ENCODE measurements at places on chromosomes 1 and 21.

- DNase-seq: peak; percentile 20
Measured at GRCh38 chr1:154972517-154973343, 1.8 kb upstream of the CKS1B start.

- no peak for DNase-seq
Measured at GRCh38 chr1:212618466-212619210, 10.1 kb downstream of the ATF3 start.

DNA sequence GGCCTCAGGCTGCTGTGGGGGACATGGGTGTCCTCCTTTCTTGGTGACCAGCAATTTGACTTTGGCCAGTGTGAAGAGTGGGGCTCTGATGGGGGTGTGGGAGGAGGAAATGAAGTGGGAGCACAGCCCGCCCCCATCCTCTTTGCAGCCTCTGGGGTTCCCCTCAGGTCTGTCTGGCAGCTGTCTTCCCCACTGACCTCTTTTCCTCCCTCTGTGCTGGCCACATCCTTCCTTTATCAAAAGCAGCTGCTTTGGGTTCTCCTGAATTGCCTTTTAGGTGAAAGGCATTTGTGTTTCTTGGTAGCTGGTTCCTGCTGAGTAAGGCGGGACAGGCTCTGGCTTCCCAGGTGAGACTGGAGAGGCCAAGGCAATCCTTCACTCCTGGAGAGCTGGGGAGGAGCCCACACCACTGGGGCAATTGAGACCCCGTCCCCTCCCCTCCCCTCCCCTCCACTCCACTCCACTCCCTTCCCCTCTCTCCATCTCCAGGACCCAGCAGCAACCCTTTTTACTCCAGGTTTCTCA, 24.9 kb downstream of the PCAT6 start:
- DNase-seq: no peak

GRCh38 chr1:205576011-205576410, 55.8 kb downstream of the ELK4 start:
- DNase-seq: no peak

GRCh38 chr1:42340093-42340492, 5.1 kb upstream of the FOXJ3 start:
- DNase-seq: no peak

DNA sequence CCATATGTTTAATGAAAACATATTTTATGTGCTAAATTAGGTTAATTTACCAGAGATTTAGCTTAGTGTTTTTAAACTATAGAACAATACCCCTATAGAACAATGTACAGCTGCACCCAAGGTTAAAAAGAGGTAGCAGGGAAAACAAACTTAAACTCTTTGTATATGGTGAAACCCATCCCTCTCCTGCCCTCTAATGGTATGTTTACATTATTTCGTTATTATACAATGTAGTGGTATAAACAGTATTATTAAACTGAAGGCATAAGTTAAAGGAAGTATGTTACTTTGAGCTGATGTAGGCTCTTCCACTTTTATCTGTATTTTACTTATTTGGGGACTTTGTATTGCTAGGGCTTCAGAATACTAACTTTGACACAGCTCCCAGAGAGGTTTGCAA, 16.7 kb upstream of the ZYG11A start:
- no peak for DNase-seq

GRCh38 chr1:50181027-50181663, 72.4 kb downstream of the ELAVL4 start:
- DNase-seq: no peak

DNA sequence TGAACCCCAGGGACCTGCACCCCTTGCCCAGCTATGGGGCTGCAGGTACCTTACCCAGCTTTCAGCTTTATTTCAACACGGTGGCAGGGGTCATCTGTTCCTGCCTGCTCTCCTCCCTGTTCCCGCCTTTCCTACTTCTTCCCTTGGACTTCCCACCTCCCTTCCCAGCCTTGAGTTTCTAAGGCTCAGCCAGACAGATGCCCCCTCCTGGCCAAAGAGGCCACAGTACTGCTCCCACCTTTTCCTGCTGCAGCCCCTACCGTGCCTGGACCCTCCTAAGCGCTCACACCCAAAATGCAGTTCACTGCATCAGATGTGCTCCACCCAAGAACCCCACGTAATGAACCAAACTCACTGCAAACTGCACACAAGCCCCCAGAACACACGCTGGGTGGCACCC, 7.7 kb downstream of the NOC2L start:
- no peak for DNase-seq

DNA sequence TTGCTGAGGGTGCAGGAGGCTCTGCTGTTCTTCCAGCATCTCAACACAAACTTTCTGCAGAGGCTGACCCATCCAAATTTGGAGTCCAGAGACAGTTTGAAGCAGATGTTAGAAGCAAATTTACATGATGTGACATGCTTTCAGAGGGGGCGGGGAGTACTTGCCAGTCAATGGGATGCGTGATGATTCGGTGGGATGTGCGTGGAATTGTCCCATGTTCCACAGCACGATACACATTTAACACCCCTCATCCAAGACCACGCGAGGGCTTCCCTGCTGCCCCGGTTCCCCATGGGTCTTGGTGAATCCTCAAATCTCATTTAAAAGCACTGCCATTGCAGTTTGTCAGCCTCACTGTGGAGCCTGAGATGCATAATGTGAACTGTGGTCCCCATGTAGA, 78.6 kb upstream of the TLR5 start:
- no peak for DNase-seq

GRCh38 chr1:63621075-63621474, 27.9 kb downstream of the PGM1 start:
- no peak for DNase-seq

GRCh38 chr21:38295997-38296764, 39.4 kb downstream of the KCNJ15 start:
- DNase-seq: no peak

GRCh38 chr1:15412843-15413242, 3.2 kb downstream of the EFHD2 start:
- peak; percentile 16 for DNase-seq

DNA sequence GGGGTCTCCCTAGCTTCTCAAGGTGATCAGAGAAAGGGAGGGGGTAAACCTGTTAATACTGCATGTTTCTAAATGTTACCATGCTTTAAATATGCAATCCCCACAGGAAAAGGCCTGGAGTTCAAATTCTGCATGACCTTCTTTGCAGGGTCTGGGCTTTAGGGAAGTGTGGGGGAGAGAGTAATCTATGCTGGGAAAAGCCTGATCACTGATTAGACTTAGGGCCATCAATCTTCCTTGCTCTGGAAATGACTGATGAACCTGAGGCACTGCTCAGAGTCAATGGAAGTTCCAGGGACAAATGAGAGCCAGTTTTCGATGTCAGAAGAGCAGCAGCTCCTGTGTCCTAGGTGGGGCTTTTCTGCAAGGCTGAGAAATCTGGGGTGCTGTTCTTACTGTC, 3.2 kb upstream of the SPRR1A start:
- DNase-seq: no peak

GRCh38 chr1:23673086-23673813, 18.4 kb upstream of the RPL11 start:
- DNase-seq: no peak

DNA sequence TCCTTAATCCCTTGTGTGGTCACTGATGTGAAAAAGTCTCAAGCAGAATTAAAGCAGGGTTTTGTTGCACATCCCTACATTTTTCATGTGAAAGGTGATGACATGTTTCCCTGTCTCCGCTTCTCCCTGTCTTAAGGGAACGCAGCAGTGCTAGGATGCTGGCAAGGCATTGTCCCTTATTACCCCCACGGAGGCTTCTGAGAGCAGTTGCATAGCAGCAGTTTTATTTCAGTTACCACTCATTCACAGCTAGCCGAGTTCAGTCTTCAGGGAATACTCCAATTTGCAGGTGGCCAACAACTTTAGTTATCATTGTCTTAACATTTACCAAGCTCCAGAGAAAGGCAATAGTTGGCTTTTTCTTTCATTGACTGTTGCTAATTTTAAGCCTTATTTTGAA, 89.1 kb downstream of the CLEC20A start:
- no peak for DNase-seq

- DNase-seq: no peak
Measured at GRCh38 chr1:246460406-246460805, 46.7 kb downstream of the SMYD3 start.

DNA sequence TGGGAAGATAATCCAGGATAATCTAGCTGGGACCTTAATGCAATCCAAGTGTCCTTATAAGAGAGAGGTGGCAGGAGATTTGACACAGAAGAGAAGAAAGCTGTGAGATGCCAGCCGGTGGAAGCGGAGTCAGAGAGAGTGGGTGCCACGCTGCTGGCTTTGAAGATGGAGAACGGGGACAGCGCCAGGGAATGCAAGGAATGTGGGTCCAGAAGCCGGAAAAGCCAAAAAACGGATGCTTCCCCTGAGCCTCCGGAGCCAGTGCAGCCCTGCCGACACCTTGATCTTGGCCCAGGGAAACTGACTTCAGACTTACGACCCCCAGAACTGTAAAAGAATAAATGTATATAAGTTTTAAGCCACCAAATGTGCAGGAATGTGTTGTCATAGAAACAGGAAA, 152.6 kb downstream of the ZNF281 start:
- no peak for DNase-seq

- DNase-seq: no peak
Measured at GRCh38 chr1:175725684-175726083, 17.7 kb downstream of the TNR start.

DNA sequence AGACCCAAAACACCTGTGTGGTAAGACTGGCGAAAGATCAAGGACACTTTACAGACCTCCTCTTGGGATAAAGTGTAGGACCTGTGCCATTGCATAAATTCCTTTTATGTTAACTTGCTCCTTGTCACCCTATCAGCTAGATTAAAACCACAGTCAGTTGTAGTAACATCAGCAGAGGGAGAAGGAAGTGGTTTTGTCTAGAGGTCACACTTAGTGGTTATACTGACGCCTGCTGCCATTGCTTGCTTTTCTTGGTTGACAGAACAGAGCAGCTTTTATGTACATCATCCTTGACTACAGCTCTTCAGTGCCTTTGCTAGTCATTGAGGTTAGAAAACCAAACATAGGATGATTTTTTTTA, 101.4 kb downstream of the PBX1 start:
- DNase-seq: no peak

DNA sequence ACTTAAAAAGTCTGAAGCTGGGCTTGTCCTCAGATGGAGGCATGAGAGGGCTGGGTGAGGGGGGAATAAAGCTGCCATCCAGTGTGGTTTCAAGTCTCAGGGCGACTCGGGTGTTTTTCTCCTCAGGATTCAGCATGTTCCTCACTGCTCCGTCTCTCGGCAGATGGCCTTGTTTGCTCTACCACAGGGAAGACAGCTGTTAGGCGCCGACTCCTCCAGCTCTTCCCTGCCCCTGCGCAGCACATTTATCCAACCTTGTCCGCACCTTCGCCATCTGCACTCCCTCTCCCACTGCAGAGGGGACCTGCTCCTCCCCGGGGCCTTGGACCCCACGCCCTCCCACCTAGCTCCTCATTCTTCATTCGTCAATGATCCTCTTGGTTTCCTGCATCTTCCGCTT, 16.6 kb upstream of the S100A11 start:
- no peak for DNase-seq

- DNase-seq: no peak
Measured at GRCh38 chr1:150127868-150128267, 21.8 kb upstream of the PLEKHO1 start.

GRCh38 chr1:198132060-198132781, 24.6 kb upstream of the NEK7 start:
- DNase-seq: no peak

GRCh38 chr1:19941206-19941568, 17.8 kb upstream of the PLA2G2E start:
- no peak for DNase-seq

DNA sequence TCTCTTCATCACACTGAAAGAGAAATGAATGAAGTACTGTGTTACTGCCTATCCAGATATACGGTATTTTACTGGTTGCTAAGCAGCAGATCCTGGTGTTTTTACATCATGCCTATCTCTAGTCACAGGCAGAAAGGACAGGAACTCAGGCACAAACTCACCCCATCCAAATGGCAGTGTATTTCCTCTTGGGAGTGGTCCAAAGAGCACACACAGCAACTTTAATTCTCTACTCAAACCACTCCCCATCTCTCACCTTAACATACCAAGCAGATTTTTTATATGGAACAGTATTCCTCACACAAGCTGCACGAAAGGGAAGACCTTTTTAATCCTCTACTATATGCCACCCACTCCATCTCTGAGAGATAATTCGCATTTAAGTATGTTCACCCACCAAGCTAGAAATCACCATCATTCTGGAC, 27.3 kb downstream of the EIF4G3 start:
- DNase-seq: no peak

DNA sequence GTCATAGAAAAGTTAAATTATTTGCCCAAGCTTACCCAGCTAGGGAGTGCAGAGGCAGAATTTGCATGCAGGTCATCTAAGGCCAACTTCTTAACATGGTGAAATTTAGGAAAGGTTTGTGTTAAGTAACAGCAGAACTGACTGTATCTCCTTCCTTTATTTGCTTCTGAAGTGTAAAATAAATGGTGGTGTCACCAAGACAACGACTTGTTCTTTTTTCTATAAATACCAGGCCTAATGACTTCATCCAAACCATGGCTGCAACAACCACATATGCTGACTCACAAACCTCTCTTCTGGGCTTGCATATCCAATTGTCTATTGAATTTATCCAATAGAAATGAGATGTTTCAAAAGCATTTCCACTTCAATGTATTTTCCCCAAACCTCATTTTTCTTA, 19.1 kb downstream of the COL24A1 start:
- DNase-seq: no peak

DNA sequence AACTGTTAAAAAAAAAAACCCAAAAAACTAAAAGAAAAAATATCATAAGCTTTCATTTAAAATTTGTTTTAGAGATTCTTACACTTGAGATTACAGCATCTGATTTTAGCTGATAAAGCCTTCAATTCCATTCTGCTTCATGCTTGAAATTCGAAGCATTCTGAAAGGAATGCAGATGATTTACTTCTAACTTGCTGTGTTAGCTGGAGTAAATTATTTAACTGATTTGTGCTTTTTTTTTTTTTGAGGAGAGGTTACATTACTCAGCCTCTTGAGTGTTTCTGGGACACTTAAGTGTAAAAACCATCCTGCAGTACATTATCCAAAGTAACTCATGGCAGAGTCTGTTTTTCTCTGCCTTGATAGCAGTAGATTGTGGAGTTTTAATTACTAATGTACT, 4.5 kb upstream of the TRIM67 start:
- DNase-seq: no peak

DNA sequence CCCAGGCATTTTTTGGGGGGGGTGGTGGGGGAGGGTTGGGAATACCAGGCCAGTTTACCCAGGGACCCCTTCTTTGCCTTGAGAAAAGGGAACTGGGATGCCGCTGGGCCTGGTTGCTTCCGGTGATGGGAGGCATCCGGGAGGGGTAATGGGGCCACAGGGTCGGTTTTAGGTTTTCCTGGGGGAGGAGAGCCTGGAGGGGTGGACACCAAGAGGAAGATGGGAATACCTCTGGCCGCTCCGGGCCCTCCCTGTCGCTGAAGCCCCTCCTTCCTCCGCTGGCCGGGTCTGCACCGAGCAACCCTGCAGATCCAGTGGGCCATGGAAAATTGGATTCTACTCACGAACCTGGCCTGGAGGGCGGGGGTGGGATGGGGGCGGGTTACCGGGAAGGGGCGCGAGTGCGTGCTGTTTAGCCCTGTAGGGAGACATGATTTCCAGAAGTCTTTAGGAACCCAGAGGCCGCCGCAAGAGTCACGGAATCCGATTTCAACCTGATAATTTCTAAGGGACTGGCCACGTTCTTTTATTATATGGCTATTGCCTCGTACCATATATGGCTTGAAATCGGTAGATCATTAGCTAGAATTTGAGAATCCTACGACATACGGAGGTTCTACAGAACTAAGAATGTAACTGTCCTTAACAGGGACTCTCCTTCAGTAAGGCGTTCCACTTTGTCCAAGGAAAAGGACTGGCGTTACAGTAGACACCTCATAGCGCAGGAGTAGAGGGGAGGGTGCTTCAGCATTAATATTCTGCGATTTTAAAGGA, 749 bp downstream of the AKIRIN1 start:
- DNase-seq: peak; percentile 45

GRCh38 chr1:3981261-3981660, 81.2 kb upstream of the C1orf174 start:
- no peak for DNase-seq
